Pons (tissue), 1 donor: ENCODE measurements at places on chromosomes 5 and 9.

GRCh38 chr5:61141801-61142200 is 20.5 kb downstream of the SMIM15 start:
- no peak for DNase-seq

- DNase-seq, result peak; percentile 41
Measured at GRCh38 chr9:20884985-20885593, 146.4 kb downstream of the HACD4 start.

GRCh38 chr9:68637020-68637419 is 68.0 kb upstream of the PIP5K1B start:
- DNase-seq, result no peak

DNA sequence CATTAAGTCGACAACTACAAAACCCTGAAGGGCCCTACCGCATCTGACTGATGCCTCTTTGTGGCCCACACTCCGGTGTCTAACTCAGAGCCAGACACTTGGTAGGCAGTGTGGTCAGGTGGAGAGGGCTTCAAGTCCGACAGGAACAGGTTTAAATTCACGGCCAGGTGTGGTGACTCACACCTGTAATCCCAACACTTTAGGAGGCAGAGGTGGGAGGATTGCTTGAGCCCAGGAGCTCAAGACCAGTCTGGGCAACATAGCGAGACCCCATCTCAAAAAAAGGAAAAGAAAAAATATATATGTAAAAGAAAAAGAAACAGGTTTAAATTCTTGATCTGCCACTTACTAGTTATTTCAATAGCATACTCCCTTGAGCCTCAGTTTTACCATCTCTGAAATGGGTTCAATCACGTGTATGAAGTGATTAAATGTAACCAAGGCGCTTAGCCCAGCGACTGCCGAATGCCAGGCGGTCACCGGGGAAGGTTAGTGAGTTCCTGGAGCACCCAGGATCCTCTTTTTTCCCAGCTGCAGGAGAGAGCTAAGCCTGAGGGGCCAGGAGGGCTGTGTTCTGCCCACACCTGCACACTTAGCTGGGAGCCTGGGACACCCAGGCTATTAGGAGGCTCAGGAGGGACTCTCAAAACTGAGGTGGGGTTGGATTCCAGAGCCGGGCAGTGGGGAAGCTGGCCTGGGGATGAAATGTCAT is 943 bp downstream of the CLTB start:
- DNase-seq, result no peak

GRCh38 chr5:137096149-137097103 is 402.7 kb downstream of the SPOCK1 start:
- no peak for DNase-seq
